ENCODE measurements at places on chromosomes 12 and 14.

DNA sequence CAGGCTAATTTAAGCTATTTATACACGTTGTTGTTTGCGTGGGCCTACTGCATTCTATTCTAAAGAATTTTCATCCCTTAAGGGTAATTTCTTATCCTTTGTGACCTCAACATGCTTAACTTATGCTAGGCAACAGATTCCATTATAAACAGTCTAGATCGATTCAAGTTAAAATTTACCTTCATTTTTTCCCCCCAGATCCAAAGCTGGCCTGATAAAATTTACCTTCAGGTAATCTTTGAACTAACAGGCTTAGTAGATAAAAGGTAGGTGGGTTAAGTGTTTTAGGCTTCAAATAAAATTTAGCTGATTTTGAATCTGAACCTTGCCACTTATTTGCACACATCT is 389 bp upstream of the CCNB1IP1 start:
- no peak for DNase-seq

- no peak for DNase-seq
Measured at GRCh38 chr14:74326369-74327152, 21.7 kb upstream of the VRTN start.

DNA sequence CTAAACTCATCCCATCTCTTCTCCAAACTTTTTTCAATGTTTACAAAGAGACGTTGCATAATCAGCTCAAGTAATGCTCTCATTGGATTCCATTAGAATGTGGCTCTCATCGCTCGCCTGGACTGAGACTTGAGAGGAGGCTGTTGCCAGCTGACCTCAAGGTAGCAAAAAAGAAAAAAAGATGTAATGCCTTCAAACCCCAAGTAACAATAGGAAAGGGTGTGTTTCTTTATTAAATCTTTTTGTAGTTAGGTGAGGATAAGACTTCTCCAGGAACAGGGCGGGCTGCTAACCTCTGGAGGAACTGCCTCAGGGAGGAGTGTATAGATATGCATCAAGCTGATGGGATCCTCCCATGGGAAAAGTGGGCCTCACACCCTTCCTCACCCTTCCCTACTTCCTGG is 956 bp upstream of the PTHLH start:
- no peak for DNase-seq

DNA sequence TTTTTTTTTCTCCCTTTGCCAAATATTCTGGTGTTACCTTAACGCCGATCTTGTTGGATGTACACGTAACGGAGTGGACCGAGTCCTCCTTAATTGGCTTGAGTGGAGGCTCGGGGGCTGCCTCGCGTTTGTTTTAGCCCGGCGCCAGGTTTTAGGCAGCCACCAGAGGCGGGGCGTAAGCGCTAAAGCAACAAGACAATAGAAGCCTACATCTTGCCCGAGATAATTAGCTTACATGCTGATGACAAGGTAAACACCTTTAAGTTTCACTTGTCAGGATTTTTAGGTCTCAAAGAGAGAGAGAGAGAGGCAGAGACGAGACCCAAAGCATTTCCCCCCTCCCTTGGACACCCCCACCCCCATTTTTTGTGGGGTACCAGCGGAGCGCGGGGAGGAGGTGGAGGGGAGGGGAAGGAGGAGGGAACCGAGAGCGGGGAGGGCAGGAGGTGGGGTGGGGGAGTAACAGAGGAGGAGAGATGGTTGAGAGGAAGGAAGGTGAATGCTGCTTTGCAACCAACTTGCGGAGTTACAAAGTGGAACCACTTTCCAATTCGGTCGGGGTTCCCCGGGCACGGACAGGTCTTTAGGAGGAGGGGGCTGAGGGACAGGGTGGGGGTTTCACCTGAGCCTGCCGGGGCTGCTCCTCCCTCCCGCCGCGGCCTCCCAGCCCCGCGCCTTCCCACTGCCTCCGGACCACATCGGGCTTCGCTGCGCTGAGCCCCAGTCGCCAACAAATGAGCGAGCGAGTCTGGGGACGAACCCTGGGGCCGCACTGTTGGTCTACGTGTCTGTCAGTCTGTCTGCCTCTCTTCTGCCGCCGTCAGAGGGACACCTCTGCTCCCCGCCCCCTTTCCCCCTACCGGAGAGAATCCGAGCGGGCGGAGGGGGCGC is at the start of gene NKX2-1:
Gene NKX2-1 (minus strand): TSS at position 802 of the 891 bp plus-strand sequence. CDS start 103 bp downstream, at position 699.
- no peak for DNase-seq

- no peak for DNase-seq
Measured at GRCh38 chr12:104958805-104959334, 780 bp upstream of the SLC41A2 start.

DNA sequence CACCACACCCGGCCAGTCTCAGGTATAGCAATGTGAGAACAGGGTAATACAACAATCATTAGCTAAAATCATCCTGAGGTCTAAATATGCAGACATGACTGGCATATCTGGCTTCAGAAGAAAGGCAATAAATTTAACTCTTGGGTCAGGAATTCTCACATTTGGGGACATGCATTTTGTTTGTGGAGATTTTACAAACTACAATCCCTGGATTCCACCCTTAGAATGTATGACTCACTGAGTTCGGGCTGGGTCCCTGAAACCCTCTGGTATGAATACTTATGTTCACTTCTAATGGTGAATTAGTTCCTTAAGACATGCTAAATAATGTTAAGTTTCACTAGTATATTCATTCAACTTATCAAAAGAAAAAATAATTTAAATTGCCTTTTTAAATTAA is 98.9 kb upstream of the HMGA2 start:
- no peak for DNase-seq

DNA sequence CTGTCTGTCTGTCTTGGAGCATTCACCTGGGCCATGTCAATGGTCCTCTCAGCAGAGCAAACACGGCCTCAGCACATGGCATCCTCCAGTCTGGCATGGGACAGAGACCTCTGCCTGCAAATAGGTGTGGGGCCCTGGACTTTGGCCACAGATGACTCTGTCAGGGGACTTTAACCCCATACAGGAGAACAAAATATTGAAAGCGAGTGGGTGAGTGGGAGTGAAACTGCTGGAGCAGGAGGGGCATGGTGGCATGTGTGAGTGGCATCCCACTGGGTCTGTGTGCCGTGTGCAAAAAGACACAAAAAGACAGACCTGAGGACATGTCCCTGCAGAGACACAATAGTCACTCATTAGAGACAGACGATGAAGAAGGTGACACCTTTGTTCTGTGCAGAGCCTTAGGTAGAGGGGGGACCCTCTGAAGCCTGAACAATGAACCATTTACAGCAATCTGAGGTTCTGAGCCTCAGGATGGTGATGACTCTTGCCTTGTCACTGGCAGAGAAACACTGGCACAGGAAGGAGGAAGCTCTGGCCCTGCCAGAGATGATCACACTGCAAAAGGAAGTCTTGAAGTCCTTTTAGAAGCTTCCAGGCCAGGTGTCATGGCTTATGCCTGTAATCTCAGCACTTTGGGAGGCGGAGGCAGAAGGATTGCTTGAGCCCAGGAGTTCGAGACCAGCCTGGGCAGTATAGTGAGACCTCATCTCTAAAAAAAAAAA is 7.5 kb downstream of the LAG3 start:
- DNase-seq, result no peak

DNA sequence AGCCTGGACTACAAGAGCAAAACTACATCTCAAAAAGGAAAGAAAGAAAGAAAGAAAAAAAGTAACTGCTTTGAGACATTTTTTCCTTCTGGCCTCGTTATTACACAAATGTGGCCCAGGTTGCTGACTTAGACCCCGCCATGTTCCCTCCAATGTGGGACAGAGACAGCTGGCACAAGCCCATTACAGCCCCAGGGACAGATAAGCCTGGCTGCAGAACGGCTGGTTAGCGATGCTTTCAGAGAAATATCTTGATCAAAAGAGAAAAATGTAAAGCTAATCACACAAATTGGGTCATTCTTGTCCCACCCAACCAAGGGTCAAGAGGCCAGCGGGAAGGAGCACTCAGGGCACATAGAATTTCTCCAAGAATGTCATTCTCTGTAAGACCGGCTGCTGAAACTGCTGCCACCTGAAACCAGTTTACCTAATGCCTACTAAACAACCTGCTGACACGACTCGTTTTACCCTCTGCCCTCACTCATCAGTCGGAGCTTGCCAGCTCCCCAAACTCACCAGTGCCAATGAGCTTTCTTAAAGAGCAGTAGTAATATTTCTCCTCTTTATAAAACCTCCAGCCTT is 63.1 kb downstream of the TNFAIP2 start:
- no peak for DNase-seq

DNA sequence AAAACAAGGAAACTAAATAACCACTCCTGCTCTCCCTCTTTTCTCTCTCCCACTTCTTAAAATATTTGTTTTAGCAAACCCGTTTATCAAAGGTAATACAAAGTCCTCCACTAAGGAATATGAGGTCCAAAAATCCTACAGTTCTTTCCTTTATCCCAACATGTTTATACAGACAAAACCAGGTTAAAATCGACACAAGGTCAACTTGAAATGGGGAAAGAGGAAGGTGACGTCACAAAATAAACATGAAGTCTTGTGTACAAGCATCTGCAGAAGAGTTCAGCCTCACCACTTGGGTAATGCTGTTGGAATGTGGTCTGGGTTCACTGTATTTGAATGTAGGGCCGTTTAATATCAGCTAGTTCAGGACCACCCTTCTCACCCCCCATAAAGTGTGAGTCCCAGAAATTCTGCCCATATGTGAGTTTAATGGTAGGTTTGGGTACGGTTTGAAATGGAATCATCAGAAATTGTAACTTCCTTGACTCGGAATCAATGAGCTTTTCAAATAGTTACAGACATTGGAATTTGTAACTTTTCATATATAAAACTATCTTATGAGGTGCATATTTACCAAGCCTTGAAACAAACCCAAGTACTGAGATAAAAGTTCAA is 120.0 kb upstream of the SLC38A2 start:
- no peak for DNase-seq

DNA sequence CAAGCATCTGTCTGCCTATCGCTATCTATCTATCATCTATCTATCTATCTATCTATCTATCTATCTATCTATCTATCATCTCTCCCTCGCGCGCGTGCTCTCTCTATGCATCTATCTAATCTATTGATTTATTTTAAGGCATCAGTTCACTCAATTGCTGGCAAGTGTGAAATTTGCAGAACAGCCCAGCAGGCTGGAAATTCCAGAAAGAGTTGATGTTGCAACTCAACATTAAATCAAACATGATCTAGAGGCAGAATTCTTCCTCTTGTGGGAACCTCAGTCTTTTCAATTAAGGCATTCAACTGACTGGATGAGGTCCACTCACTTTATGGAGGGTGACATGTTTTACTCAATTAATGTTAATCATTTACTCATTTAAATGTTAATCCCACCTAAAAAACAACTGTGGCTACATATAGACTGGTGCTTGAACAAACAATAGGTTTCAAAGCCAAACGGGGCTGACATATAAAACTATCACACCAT is 1210.8 kb downstream of the GALC start:
- no peak for DNase-seq

GRCh38 chr14:99524091-99524661 is 43.0 kb downstream of the CCNK start:
- DNase-seq, result no peak

GRCh38 chr12:101655393-101655792 is 42.0 kb upstream of the CHPT1 start:
- no peak for DNase-seq

- no peak for DNase-seq
Measured at GRCh38 chr12:39426636-39427240, 16.2 kb downstream of the KIF21A start.

DNA sequence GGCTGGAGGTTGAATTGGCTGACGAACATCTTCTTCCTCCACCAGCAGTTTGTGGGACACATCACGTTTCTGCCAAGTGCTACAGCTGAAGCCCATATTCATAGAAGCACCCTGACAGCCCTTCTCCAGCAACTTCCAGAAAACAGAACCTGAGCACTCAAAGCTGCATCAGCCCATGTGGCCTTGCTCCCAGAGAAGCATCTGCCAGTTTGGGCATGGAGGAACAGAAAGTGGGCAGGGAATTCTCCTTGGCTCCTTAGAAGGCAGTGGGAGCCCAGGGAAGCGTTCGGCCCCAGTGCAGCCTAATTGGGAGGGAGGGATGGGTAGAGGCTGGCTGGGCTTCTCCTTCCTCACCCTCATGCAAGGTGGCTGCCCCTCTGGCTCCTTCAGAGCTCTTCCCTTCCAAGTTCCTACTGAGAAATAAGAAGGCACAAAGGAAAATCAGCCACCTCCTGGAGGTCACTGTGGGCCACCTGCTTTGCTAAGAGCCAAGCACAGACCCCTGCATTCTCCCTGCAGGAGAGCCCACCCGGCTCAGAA is 4.1 kb upstream of the NGB start:
- DNase-seq, result peak; percentile 60

GRCh38 chr14:101844751-101845150 is 83.2 kb downstream of the PPP2R5C start:
- no peak for DNase-seq

DNA sequence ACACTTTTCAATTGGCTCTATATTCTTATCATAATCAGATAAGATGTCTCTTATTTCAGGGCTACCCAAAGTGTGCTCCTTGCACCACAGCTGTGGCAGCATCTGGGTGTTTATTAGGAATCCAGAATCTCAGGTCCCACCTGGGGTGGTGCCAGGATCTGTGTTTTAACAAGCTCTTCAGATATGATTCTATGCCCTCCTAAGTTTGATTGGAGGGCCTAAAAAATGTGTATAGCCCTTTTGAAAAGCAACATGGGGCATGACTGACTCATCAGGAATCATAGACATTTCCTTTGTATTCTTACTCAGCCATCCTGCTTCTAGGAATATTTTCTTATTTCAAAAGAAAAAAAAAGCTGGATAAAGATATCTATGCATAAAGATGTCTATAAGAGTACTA is 103.1 kb downstream of the HELB start:
- DNase-seq, result no peak

GRCh38 chr12:29451888-29452287 is 45.6 kb downstream of the OVCH1 start:
- no peak for DNase-seq

GRCh38 chr14:94682061-94682516 is 69.9 kb downstream of the SERPINA3 start:
- DNase-seq, result no peak
